ENCODE measurements at places on chromosomes 1 and 21.

DNA sequence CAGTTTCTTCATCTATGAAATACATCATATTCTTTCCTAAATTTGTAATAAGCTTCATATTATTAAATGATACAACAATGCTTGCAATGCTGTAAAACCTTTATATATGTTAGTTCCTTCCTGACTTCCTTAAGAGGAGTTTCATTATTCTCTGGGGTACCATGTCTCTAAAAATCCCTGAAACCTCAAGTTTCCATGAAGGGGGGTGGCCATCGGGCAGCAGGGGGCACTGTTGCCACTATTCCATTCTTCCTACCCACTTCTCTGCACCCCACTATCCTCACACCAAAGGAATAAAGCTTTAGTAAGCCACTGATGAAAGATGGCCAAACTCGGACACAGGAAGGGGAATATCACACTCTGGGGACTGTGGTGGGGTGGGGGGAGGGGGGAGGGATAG is 9.0 kb upstream of the DMRTB1 start:
- DNase-seq: no peak

- peak; percentile 63 for DNase-seq
Observed at GRCh38 chr1:2548068-2548589, 8.0 kb upstream of the TNFRSF14 start.

DNA sequence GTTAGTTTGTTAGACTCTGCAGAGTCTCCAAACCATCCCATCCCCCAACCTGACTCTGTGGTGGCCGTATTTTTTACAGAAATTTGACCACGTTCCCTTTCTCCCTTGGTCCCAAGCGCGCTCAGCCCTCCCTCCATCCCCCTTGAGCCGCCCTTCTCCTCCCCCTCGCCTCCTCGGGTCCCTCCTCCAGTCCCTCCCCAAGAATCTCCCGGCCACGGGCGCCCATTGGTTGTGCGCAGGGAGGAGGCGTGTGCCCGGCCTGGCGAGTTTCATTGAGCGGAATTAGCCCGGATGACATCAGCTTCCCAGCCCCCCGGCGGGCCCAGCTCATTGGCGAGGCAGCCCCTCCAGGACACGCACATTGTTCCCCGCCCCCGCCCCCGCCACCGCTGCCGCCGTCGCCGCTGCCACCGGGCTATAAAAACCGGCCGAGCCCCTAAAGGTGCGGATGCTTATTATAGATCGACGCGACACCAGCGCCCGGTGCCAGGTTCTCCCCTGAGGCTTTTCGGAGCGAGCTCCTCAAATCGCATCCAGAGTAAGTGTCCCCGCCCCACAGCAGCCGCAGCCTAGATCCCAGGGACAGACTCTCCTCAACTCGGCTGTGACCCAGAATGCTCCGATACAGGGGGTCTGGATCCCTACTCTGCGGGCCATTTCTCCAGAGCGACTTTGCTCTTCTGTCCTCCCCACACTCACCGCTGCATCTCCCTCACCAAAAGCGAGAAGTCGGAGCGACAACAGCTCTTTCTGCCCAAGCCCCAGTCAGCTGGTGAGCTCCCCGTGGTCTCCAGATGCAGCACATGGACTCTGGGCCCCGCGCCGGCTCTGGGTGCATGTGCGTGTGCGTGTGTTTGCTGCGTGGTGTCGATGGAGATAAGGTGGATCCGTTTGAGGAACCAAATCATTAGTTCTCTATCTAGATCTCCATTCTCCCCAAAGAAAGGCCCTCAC is at the start of gene OLIG2:
Gene OLIG2, plus strand, starts transcription at position 447 of the 954 bp plus-strand sequence. CDS start 928 bp downstream, outside the sequence.
- DNase-seq: peak; percentile 33

- no peak for DNase-seq
Observed at GRCh38 chr1:2095981-2096736, 45.9 kb downstream of the PRKCZ start.

DNA sequence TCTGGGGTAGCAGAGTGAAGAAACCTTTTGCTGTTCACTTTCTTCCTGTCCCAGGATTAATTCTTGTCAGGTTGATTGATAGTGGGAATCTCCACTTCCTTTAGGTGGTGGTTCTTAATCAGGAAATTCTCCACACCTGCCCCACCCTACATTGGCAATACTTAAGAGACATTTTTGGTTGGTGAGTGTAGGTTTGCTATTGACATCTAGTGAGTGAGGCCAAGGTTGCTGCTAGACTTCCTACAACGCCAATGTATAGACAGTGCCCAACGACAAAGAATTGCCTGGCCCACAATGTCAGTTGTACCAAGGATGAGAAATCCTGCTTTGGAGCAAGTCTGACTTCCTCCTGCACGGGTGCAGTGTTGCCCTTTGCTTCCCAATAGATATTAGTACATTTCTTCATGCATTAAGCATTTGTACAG is 38.5 kb downstream of the MAP3K7CL start:
- no peak for DNase-seq

DNA sequence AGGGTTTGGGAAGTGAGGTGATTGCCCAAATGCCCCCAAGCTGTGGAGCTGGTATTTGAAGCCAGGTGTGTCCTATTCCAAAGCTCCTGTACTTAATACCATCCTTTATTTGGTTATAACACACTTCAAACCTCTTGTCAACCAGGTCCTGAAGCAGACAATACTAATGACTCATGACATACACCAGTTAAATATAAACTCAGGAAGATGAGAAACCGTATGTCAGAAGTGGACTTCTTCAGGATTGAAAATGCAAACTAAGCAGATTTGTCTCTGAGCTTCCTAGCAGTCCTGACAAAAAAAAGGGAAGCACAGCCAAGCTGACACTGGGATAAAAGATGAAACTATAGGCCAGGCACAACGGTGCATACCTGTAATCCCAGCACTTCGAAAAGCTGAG is 70.6 kb downstream of the ALPL start:
- DNase-seq: no peak

GRCh38 chr1:173213665-173214064 is 6.5 kb upstream of the TNFSF4 start:
- DNase-seq: no peak

- no peak for DNase-seq
Observed at GRCh38 chr1:31243501-31244286, 4.0 kb upstream of the NKAIN1 start.

GRCh38 chr1:22976461-22977243 is 4.0 kb upstream of the LACTBL1 start:
- DNase-seq: peak; percentile 60

DNA sequence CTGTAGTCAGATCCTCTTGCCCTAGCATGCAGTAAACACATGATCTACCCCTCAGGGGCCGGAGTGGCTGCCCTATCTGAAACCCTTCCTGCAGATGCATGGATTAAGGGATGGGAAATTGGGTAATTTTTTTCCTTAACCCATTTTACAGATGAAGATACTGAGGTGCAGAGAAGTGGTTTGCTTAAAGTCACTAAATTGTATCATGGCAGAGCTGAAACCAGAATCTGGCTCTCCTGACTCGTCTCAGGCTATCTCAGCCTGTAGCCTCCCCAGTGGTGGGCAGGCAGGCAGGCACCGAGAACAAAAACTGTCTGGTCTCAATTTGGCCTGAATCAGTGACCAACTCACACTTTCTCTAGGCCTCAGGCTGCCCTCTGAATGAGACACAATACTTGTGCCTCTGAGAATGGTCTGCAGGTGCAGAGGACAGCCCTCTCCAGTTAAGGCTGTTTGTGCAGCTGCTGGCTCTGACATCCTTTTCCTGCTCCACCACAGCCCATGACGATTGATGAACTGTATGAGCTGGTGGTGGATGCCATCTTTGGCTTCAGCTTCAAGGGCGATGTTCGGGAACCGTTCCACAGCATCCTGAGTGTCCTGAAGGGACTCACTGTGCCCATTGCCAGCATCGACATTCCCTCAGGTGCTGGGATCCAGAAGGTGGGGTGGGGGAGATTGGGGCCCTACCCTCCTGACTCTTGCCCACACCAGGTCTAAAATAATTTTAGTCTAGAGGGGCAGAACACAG is 1.5 kb downstream of the NAXE start:
- no peak for DNase-seq

DNA sequence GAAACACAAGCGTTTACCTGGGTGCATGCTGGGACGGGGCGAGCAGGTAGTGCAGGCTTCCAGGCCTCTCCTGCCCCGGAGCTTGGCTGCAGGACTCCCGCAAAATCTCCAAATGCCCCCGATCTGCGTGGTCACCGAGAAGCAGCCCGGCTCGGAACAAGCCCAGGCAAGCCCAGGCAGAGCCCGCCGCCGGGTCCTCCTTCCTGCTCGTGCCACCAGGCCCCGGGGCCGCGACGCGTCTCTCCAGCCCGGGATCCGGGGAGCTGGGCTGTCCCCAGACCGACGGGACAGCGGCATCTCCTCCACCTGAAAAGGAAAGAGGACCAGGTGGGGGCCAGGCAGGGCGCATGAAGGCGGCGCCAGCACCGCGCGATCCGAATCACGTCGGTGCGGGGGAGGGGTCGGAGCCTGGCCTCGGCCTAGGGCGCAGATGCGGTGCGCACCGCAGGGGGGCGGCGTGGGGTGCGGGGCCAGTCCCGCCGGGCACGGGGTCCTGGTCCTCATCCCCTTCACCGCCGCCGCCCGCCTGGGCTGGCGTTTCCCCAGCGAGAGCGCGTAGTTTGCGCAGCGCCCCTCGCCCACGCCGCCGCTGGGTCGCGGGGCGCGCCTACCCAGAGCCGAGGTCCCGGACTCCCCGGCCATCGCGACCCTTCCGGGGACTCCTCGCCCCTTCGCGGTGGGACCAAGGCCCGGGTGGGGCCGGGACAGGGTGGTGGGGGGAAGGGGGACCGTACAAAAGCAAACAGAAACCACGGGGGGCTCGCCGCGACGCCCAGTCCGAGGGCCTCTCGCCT is 52.4 kb upstream of the H6PD start:
- DNase-seq: no peak

DNA sequence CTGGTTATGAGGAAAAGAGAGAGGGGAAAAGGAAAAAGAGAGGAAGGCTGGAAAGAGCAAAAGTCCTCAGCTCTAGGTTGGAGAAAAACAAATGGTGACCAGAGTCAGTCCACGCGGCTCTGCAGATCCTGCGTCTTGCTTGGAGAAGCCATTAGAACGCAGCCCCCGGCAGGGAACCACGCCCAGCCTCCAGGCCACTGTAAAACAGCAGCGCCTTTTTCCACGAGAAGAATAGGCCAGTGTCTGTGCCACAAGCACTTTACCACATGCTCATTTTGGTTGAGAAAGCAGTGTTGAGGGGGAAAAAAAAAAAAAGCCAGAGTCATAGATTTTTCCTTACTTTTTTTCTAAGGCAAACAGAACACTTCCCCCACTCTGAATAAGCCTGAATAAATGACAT is 846.9 kb upstream of the ADAMTS5 start:
- DNase-seq: no peak

DNA sequence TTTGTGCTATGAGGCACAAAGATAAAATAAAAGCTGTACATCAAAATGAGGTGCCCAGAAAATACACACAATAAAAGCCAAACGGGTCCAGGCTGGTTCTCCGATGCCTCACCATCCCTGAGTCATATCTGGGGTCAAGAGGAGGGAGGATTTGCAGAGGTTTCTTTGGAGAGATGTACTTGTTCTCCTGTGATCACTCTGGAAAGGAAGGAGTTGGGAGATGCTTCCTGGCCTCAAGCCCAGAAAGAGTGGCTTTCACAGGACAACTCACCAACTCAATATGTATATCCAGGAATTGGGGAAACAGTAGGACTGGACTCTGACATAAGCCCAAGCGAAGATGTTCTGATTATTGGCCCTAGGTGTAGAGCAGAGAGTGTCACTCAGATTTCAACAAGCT is 51.9 kb downstream of the DIPK1A start:
- DNase-seq: no peak

- no peak for DNase-seq
Observed at GRCh38 chr21:39041816-39042215, 141.4 kb downstream of the PSMG1 start.

GRCh38 chr1:156527584-156527983 is 27.0 kb upstream of the MEF2D start:
- no peak for DNase-seq

GRCh38 chr1:205676597-205676996 is 3.7 kb downstream of the SLC45A3 start:
- no peak for DNase-seq

GRCh38 chr1:161229896-161230295 is 4.0 kb downstream of the TOMM40L start:
- no peak for DNase-seq

DNA sequence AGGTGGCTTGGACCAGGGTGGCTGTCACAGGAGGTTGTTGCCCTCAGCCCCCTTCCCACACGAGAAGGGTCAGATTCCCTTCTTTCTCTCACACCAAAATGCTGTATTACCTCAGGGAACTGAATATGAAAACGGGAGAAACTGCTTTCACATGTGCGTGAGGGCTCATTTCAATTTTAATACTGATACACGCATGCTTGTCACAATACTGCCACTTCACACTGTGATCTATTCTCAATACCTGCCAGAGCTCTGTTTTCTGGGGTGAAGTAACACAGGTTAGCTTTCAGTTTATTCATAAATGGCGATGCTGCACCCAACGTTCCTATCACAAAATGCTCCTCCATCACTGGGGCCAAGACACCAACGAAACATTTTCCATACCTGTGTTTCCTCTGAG is 181.8 kb downstream of the APP start:
- no peak for DNase-seq

GRCh38 chr21:43701936-43702784 is 16.8 kb upstream of the PDXK start:
- no peak for DNase-seq

GRCh38 chr1:154360288-154360687 is 35.0 kb downstream of the ATP8B2 start:
- no peak for DNase-seq

Data from bone marrow (tissue), 2 donors.